AG04449 (cell line): ENCODE measurements at places on chromosomes 4 and X.

- DNase-seq: no peak
Measured at GRCh38 chrX:103187953-103188475, 26.9 kb upstream of the BEX4 start.

DNA sequence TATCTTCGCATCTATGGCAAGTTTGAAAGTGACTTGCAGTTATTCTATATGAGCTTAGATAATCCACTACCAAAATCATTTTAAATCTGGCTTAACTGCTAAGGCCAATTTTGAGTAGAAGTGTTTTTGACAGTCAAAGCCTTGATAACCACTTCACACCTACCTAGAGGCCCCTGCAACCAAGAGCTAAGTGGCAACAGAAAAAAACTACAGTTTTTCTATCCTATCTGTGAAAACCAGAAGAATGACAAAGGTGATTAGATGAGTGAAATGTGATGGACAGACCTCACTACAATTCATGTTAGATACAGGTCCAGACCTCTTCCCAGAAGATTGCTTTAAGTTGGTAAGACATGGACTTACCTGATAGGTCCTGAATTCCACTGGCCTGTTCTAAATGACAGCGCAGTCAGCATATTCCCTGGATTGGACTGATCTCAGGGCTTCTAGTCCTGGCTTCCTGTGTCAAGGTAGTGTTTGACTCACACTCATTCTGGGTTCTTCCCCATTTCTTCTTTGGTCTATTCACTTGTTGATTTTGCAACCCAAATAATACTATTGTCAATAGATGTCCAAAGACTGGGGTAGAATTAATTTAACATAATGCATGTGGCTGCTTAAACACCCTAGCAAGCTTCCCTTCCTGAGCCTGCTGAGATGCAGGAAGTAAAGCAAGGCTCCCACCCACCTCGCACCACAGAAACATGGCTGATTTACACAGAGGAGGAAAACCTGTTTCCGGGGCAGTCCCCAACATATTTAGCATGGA, 65.1 kb downstream of the PPP3CA start:
- DNase-seq: no peak

DNA sequence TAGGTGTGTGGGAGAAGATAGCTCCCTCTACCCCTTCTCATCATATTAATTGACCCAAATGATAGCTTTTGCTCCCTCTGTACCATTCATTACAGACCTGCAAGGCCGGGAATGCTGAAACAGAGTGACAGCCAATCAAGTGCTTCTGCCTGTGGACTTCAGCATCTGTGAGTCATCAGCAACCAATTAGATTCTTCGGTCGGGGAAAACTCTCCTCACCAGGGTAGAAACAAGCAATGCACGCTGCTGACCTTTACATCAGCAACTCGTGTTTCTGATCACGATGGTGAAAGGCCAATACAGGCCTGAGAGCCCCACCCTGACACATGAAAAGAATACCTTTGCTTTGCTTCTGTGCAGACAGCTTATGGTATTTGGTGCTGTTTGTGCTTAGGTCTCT, 347.2 kb upstream of the DDX53 start:
- DNase-seq: no peak

GRCh38 chr4:159229164-159229563, 126.3 kb downstream of the RAPGEF2 start:
- peak; percentile 77 for DNase-seq

- DNase-seq: no peak
Measured at GRCh38 chr4:59983852-59984251, 1216.3 kb upstream of the ADGRL3 start.

GRCh38 chr4:38080061-38080974, 120.1 kb downstream of the PTTG2 start:
- no peak for DNase-seq

DNA sequence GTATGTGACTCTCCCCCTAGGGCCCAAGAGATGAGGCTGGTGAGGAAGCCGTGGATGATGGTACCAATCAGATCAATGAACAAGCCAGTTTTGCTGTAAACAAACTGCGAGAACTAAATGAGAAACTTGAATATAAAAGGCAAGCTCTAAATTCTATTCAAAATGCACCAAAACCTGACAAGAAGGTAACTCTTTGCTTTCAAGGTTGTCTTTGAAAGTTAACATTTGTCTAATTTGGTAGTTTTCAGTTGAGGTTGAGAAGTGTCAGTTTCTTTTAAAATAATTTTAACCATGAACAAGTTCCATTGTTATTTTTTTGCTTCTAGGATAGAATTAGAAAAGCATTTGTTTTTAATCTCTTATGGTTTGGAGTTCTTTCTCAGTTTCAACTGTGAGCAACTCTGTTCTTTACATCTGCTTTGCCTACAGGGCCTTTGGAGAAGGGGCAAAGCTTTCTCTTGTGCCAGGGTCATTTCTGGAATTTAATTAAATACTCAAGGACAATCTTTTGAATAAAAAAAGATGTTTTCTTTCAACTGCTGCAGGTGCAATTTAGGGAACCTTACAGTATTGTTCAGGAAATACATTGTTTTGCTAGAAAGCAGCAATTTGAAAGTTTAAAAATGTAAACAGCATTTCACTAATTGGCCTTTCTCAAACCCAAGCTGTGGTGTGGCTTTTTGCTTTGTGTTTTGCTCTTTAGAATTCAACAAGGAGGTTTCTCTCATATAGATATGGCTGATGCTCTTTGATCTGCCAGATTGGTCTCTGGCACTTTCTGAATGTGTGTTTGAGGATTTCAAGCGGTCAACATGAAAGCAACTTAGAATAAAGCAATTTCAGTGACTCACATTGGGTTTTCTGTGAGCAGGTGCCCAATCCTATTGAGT, 62.9 kb downstream of the LRP2BP start:
- DNase-seq: no peak

- DNase-seq: no peak
Measured at GRCh38 chr4:62051332-62051731, 851.2 kb downstream of the ADGRL3 start.
